ENCODE measurements at places on chromosomes 12 and 14.

GRCh38 chr12:32462908-32463307 is 63.5 kb downstream of the FGD4 start:
- DNase-seq = no peak

GRCh38 chr12:41903014-41903708 is 241.5 kb downstream of the GXYLT1 start:
- no peak for DNase-seq

GRCh38 chr12:21638054-21638891 is 19.4 kb downstream of the LDHB start:
- no peak for DNase-seq

GRCh38 chr12:10454531-10454930 is 1.4 kb upstream of the KLRC1 start:
- no peak for DNase-seq

GRCh38 chr12:91722072-91722471 is 423.6 kb downstream of the BTG1 start:
- no peak for DNase-seq

DNA sequence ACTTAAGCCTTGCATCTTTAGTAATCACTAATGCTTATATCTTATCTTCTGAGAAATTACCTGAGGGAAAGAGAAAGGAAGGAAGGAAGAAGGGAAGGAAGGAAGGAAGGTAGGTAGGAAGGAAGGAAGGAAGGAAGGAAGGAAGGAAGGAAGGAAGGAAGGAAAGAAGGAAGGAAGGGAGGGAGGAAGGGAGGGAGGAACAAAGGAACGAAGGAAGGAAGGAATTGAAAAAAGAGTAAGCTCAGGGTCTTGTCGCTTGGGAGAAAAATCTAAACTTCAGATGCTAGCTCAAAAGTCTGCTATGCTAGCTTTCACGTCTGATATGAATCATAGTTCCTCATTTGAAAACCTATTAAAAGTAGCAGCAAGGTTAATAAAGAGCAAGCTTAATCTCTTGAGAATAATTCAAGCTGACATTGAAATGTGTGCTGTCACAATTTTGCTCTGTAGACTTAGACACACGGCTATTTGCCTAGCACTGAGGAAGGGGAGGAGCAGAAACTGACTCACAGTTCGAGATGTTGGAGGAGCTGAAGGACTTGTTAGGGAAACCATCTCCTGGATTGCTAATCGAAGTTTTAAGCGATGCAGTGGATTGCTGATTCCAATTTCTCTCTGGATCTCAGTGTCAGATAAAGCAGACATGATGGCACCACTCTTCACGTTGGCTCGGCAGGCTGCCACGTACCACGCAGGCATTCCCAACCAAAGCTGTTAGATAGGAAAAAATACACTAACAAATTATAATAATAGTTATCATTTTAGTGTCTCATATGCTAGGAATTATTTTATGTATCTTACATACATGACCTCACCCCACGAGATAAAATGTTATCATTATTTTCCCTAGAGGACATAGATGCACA is 216.7 kb downstream of the ACSS3 start:
- DNase-seq = no peak

DNA sequence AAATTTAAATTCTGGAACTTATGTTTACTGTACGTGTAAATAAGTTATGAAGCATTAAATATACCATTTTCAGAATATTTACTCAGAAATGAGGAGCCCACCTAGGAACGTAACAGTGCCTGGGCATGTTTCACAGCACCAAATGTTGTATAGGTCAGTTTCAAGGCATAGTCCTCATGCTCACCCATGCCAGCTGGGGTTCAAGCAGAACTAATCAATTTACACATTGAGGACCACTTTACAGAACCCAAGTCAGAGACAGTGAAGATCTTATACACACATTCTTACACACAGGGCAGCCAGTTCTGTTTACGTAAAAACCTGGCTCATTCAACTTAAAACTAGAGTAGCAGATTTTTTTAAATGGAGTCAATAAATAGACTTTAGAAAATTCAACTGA is 2.0 kb downstream of the KICS2 start:
- no peak for DNase-seq

Data from Kasumi-1 (cell line).